ENCODE measurements at places on chromosomes 1 and 21. TPM values are rescaled to one million over a fixed set of nuclear protein-coding genes. Genes with fewer than 3 reads are reported as not detected.

DNA sequence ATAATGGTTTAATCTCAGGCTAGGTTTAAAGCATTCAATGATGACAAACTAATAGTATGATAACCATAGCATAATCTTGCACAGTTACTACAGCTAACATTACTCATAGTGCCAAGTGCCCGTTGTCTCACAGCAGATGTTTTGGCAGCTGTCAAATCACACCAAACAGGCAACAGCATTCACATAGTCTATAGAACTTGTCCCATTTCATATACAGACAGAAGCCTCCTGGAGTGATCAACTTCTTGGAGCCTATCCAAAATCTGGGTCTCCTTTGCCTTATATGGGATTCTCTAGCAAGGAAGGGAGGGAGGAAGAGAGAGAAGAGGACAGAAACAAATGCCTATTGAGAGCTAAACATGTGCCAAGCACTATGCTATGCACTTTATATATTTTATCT lies 250.6 kb upstream of the ZP4 start:
- DNase-seq: no peak

- DNase-seq: no peak
These were observed 2.5 kb downstream of the CDC42BPA start for GRCh38 chr1:227315629-227316346.

DNA sequence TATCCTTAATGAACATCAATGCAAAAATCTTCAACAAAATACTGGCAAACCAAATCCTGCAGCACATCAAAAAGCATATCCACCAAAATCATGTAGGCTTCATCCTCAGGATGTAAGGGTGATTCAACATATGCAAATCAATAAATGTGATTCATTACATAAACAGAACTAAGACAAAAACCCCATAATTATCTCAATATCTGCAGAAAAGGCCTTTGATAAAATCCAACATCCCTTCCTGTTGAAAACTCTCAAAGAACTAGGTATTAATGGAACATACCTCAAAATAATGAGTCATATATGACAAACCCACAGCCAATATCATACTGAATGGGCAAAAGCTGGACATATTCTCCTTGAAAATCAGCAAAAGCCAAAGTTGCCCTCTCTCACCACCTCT lies 54.6 kb upstream of the DEPDC1 start:
- no peak for DNase-seq

GRCh38 chr21:41258617-41259016 lies 58.0 kb upstream of the FAM3B start:
- DNase-seq: no peak

The HMCN1 gene
- total RNA-seq: 10.8 TPM

DNA sequence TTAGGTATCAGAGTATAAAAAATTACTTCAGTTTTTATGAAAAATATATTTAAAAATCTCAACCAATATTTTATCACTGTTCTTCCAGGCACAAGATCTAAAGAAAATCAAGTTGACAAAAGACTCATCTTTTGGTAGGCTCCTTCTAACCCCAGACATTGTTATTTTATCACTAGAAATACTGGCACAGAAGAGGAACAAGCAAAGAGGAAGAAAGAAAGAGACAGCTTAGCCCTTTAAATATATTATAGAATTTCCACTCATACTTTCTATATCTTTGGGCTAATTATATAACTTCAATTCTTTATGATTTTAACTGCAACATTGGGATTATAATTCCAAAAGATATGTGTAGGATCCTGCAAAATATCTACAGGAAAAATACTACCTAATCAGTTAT lies 32.4 kb downstream of the SPTA1 start:
- DNase-seq: no peak

DNA sequence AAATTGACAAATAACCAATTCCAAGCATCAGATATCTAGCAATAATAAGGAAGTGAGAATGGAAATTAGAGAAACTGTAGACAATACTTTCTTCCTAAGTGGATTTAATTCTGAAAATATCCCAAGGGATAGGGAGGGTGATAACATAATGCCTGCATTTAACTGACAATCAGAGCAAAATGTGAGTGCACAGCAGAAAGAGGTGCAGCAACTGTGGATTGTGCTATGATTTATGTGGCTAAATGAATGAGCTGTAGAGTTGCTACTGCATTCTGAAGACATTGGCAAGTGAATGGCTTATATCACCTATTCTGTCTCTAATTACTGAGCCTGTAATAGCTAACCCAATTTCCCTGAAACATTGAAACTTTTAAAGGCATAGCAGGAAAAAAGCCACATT lies 39.0 kb downstream of the OLFM3 start:
- DNase-seq: no peak

DNA sequence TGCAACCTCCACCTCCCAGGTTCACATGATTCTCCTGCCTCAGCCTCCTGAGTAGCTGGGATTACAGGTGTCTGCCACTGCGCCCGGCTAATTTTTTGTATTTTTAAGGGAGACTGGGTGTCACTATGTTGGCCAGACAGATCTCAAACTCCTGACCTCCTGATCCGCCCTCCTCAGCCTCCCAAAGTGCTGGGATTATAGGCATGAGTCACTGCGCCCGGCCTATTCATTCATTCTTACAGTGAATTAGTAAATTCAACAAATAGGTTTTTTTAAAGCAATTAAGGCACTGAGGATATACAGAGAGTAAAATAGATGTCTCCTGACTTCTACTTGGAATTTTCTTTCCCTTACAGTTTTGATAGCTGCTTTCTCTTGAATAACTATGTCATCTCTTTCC lies 43.5 kb downstream of the CDC42 start:
- DNase-seq: no peak

The KRTAP13-2 gene
- not detected for total RNA-seq

GRCh38 chr1:90161625-90162024 lies 166.7 kb downstream of the ZNF326 start:
- DNase-seq: no peak

DNA sequence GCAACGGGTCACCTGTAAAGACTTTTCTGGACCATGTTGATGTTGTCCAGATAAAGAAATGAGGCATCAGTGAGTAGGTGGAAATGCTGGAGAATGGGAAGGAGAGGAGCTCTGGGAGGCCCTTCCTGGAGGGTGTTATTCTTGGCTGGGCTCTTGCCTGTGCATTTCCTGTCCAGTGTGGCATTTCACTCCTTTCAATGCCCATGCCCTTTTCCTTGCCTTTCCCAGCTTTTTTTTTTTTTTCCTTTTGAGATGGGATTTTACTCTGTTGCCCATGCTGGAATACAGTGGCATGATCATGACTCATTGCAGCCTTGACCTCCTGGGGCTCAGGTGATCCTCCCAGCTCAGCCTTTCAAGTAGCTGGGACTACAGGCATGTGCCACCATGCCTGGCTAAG lies 11.8 kb downstream of the NOS1AP start:
- peak; percentile 43 for DNase-seq
